ENCODE measurements at places on chromosomes 13 and 19.

- no peak for DNase-seq
Observed at GRCh38 chr19:35155441-35155840, 906 bp downstream of the FXYD5 start.

DNA sequence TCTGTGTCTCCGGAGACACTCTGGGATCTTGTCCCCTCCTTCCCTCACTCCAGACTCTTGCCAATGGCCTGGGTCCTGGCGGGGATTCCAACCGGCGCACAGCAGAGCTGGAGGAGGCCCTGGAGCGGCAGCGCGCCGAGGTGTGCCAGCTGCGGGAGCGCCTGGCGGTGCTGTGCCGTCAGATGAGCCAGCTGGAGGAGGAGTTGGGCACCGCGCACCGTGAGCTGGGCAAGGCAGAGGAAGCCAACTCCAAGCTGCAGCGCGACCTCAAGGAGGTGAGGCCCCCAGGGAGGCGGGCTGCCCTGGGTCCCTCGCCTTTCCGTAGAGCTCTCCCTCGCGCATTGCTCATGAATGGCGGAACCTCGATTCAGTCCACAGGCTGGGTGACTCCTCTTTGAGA, 11.0 kb downstream of the PPFIA3 start:
- DNase-seq, result no peak

DNA sequence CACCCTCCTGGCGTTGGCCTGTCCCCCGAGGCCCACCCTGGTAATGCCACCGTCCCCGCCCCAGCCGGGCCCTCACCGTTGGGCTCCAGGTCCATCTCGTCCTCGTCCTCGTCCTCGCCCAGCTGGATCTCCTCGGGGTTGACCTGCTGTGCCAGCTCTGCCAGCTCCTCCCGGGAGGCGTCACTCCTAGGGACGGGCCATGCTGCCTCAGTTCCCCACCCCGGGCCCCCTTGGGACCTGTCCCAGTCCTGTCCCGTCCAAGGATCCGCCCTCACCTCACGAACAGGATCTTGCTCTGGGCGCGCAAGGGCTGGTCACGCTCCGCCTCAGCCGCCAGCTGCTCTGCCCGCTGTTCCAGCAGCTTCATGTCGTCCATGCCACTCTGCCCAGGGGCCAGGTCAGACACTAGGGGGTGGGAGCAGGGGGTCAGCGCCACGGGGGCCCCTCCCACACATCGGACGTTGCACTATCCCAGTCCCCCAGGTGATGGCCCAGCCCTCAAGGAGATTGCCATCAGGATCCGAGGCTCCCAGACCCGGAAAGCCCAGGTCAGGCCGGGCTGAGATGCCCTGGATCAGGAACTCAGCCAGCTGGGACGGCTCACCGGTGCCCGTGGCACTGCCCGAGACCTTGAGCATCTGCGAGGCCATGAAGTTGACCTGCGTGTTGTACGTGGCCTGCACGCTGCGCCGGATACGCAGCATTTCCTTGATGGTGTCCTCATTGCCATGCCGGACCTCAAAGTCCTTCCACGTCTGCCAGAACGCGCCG, 9.5 kb downstream of the XAB2 start:
- DNase-seq, result no peak

GRCh38 chr19:1423436-1424191, 14.6 kb upstream of the RPS15 start:
- no peak for DNase-seq

DNA sequence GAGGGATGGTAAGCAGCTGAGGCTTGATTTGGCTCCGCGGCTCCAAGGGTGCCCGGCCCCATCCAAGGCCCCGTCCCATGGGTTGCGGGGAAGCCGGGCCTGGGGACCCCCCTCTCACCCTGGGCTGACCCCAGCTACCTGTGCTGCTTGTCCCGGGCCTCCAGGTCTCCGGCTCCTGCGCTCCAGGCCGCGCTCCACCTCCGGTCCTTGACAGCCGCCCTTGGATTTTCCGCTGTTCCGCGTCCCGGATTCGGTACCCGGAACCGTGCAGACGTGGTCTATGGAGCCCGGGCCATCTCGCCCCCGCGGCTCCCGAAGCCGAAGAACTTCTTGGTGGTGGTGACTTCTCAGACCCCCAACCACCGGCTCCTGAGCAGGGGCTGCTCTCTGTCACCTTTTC, 48.3 kb upstream of the C1QTNF9B start:
- DNase-seq, result no peak

DNA sequence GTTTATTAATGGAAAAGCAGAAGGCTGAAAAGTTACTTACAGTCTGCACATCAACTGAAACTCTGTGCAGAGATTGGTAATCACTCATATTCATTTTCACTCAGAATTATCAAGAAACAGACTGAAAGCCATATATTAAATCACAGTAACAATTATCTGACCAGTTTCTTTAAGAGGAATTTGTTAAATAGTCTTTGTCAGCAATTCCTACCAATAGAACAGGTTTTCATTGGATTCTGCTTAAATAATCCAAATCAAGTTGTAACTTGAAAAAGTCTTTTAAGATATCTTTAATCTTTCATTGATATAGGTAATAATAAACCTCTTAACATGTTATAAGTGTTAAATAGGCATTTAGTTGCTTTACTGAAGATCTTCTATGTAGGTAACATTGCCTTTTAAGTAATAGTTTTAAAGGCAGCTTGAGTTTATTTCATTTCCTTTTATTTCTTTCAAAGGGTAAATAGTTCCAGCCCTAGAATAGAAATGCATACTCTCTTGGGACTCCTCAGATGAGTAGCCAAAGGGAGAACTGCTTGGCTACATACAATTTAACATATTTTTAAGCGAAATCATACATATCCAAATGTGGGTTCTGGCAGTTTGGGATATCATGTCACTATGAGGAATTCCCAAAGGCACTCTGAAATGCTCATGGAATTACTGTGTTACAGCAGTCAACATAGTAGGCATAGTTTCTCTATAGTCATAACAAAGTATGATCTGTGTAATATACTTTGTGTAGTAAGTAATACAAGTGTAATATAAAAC, 326.0 kb upstream of the SPRY2 start:
- DNase-seq, result no peak

Data from stimulated activated CD8-positive, alpha-beta memory T cell treated with anti-CD3 and anti-CD28 coated beads, Interleukin-7, amount 100 ng/mL, for 1 hour (primary cell).